ENCODE measurements at places on chromosomes 1 and 21. TPM values are rescaled to one million over a fixed set of nuclear protein-coding genes. Genes with fewer than 3 reads are reported as not detected.

KCNT2 gene
- 18.8 TPM for total RNA-seq

SPRR1A gene
- total RNA-seq: not detected

DNA sequence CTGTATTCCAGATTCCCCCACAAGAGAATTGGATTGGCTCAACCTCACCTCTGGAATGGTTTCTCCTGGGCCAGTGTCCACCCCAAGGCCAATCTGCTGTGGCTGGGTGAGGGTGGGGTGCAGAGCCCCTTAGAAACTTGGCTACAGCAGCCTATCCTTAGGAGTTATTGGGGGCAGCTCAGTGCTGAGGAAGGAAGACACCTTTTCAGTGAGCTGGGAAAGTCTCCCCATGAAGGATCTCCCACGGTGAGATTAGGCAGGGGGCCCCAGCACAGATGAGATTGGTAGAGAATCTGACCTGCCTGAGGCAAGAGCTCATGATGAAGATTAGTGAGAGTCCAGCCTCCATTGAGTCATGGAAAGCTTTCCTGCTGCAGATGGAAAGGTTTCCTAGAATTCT, 78.4 kb downstream of the CCDC185 start:
- no peak overlapping the region for H3K4me3 ChIP-seq
- no peaks in the 10 kb centered on the region for H3K27me3 ChIP-seq
- no peak overlapping the region for H3K27ac ChIP-seq
- no peaks in the 10 kb centered on the region for H3K36me3 ChIP-seq
- no peak for DNase-seq

DNA sequence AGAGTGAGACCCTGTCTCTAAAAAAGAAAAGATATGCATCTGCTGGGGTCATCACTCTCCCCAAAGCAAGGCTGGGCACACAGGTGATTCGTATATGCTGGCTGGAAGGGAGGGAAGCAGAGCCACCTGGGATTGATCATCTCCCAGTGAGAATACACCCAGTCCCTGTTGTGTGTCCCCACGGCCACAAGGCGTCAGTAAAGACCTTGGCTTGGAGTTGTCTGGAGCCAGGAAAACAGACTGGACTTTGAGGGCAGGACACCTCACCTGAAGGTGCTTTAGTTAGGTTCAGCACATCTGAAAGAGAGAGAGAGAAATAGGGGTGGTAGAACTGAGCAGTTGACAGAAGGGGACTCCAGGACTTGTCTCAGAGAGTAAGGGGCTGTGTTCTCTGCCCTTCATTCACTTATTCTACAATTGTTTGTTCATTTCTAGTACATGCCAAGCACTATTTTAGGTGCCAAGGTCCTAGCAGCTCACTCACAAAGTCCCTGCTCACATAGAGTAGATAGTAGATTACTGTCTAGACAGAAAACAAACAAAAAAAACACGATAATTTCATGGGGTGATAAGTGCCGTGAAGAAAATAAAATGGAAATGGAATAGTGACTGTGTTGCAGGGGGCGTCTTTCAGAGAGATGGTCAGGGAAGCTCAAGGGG, 13.5 kb downstream of the CITED4 start:
- H3K36me3 ChIP-seq: no peaks in the 10 kb centered on the region
- H3K27me3 ChIP-seq: no peaks in the 10 kb centered on the region
- DNase-seq: no peak

DNA sequence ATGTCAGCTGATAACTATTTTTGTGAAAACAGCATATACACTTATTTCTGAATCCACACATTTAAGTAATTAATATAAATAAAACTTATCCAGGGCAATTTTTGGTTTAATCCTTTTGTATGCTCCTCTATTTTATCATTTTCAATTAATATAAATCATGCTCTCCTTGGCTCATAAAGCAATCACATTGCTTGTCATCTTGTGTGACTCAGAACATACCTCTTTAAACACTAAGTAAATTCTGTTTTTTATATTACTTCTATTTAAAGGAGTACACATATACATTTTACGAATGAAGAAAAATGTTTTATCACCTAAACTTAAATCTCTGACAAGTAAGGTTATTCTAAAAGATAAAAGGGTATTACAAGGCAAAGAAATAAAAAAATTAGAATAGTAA, 175.3 kb downstream of the USH2A start:
- H3K27me3 ChIP-seq: peaks cover 2% of the 10 kb centered on the region
- H3K4me1 ChIP-seq: no peaks in the 10 kb centered on the region
- no peaks in the 10 kb centered on the region for H3K36me3 ChIP-seq
- H3K27ac ChIP-seq: no peak overlapping the region
- DNase-seq: no peak

GRCh38 chr1:1360506-1361169, 2.3 kb upstream of the MXRA8 start:
- H3K27ac ChIP-seq: peak overlapping the region; percentile 45
- DNase-seq: peak; percentile 93
- H3K27me3 ChIP-seq: no peaks in the 10 kb centered on the region
- H3K4me1 ChIP-seq: no peaks in the 10 kb centered on the region
- no peak overlapping the region for H3K4me3 ChIP-seq
- H3K36me3 ChIP-seq: no peaks in the 10 kb centered on the region

DNA sequence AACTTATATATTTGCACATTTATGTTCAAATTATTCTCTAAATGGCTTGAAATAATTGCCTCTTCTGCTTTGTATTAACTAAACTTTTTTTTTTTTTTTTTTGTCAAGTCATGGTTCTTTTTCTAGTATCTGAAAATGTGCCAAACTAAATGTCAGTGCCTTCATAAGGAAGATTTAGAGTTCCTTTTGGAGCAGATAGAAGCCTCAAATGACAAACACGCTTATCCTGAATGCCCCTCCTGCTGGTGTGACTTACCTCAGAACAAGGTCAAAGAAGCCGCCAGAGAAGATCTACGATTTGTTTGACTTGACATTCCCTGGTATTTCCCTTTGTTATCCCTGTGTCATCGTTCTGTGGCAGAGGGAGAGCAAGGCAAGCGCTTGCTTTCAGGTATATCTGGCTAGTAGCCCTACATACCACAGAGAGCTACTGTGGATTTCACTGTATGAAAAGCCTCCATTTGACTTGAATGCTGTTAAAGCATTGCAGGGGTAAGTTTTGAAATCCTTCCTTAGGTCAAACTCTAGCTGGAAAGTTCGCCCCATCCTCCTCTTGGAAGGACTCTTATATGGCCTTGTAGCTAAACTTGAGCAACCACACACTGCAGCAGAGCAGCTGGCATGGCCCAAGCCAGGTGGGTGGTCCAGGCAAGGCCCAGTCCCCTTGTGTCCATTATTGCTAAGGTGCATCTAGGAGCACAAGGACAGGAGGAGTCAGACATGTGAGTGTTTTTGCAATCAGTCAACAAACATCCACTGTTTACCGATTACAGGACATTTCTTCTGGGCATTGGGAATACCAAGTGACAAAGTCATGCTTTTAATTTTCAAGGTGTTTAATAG, 285.4 kb upstream of the USP25 start:
- no peak overlapping the region for H3K4me3 ChIP-seq
- H3K27me3 ChIP-seq: no peaks in the 10 kb centered on the region
- DNase-seq: no peak
- H3K4me1 ChIP-seq: no peaks in the 10 kb centered on the region

DNA sequence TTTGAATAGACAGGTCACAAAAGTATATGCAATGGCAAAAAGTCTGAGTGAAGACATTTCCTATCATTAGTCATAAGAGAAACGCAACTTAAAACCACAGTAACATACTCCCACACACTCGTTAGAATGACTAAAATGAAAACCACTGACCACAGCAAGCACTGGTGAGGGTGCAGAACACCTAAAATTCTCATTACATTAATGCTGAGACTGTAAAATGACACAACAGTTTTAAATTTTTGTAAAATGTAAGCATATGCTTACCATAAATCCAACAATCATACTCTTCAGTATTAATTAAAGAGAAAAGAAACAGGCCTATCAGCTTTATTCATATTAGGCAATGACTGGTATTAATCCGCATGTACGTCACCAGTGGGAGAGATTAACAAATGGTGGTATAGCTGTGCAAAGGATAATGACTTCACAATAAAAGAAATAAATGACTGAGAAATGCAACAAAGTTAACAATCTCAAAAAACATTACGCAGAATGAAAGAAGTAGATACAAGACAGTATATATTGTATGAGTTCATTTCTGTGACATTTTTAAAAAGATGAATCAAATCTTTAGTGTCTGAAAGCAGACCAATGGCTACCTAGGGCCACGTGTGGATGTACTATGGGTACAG, 253.5 kb downstream of the AKT3 start:
- H3K4me3 ChIP-seq: no peak overlapping the region
- no peaks in the 10 kb centered on the region for H3K27me3 ChIP-seq
- no peak overlapping the region for H3K27ac ChIP-seq
- no peaks in the 10 kb centered on the region for H3K4me1 ChIP-seq

DNA sequence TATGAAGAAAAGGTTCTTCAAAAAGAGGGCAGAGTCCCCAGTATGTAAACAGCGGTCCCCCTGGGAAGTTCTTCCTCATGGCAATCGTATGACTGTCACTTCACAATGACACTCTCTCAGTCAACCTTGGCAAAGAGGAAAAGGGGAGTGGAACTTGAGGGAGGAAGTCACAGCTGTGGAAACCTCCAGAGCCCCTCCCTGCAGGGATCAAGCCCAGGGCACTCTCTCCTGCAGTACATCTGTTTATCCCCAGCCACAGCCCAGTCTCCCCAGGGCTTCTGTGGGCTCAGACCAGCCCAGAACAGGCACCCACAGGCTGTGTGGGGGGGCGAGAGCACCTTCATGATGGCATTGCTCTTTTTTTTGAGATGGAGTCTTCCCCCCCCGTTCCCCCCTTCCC, 2.0 kb downstream of the ATP13A2 start:
- no peaks in the 10 kb centered on the region for H3K36me3 ChIP-seq
- no peak overlapping the region for H3K27ac ChIP-seq
- no peaks in the 10 kb centered on the region for H3K27me3 ChIP-seq
- no peak for DNase-seq

DNA sequence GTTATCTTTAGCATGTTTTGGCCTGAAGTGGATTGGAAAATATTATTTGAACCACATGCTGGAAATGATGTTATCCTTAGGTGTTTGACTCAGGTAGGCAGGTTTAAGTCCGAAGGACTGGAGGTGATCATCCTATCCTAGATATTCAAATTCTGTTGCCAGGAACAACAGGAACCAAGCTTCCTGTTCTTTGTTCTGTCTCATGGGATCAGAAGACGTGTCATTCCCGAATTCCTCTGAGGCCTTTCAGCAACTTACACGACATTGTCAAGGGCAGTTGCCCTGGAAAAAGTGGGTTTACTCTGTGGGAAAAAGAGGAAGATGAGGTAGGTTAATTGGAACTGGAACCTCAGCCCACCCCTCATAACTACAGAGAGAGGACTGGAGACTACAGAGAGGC, 36.6 kb downstream of the SLAMF6 start:
- no peak overlapping the region for H3K4me3 ChIP-seq
- no peaks in the 10 kb centered on the region for H3K36me3 ChIP-seq
- peaks cover 2% of the 10 kb centered on the region for H3K27me3 ChIP-seq

DNA sequence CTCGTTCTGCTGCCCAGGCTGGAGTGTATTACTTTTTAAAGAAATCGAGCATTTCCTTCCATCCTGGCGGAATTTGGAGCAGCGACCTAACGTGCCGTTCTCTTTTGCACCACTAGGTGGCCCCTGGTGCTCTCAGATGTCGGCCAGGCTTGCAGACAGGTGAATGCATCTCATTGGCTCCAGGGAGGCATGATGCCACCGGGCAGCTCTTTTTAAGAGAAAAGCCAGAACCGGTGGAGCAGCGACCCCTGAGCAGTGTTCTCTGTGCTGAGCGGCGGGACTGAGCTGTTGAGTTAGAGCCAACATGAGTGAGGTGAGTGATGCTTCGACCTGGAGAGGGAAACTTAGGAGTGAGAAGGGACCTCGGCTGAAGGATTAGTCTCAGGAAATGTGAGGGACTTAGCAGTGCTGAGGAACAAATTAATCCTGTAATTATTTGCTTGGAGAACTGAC, at the start of gene PCP4:
Gene PCP4, plus strand, starts transcription at position 241 of the 453 bp plus-strand sequence. Its CDS starts 64 bp downstream, at position 305.
- H3K27me3 ChIP-seq: no peaks in the 10 kb centered on the region
- H3K4me1 ChIP-seq: no peaks in the 10 kb centered on the region
- H3K36me3 ChIP-seq: no peaks in the 10 kb centered on the region
- H3K4me3 ChIP-seq: no peak within 1 kb of the TSS
- DNase-seq: no peak
- no peak within 1 kb of the TSS for H3K27ac ChIP-seq

DNA sequence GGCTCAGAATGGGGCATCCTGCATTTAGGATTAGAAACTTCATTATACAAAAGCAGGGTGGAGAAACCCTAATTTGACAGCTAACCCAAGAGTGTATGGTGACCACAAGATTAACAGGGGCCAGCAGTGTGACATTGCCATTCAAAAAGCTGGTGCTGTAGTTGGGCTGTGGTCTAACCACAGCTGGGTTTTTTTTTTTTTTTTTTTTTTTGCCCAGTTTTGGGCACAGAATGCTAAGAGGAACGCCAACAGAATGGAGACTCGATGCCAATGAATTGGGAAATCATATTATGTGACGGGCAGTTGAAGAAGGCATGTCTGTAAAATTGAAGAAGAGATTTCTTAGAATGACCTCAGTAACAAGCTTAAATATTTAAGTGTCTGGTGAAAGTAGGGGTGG, 58.4 kb downstream of the NFIA start:
- H3K36me3 ChIP-seq: no peaks in the 10 kb centered on the region
- peak overlapping the region; percentile 20 for H3K27ac ChIP-seq
- DNase-seq: no peak
- H3K27me3 ChIP-seq: no peaks in the 10 kb centered on the region
- H3K4me3 ChIP-seq: peak overlapping the region; percentile 32
- peaks cover 13% of the 10 kb centered on the region for H3K4me1 ChIP-seq

GRCh38 chr1:78650114-78650660, 556 bp downstream of the IFI44 start:
- H3K4me1 ChIP-seq: peaks cover 2% of the 10 kb centered on the region
- no peaks in the 10 kb centered on the region for H3K27me3 ChIP-seq
- DNase-seq: no peak

DNA sequence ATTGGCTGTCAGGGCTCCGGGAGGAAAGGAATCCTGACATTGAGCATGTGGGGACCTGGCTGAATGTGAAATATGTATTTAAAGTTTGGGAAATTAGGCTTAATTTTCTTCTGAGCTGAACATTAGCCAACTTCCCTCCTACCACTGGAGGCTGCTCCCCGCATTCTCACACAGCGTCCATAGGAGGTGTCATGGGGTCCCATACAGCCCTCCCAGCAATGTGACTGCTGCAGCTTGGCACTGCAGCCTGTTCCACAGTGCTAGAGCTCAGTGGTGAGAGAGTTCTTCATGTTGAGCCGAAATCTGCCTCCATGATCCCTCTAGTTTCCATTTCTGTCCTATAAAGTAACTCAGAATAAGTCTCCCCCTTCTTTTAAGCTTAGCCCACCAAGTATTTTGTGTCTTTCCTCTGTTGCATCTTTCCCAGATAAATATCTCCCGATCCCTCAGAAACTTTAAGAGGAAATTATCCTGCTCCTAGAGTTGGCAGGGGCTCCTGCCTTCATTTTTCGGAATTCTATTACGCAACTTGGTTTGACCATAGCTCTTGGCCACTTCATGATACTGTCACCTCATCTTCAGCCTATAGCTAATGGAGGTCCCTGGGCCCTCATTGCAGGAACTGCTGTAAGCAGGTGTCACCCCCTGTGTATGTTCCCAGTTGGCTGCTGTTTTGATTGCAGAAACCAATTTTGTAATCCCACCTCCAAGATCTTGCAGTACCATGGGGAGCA, 2.0 kb downstream of the FCRL6 start:
- no peak overlapping the region for H3K27ac ChIP-seq
- no peak overlapping the region for H3K4me3 ChIP-seq
- H3K4me1 ChIP-seq: no peaks in the 10 kb centered on the region
- H3K27me3 ChIP-seq: no peaks in the 10 kb centered on the region

GRCh38 chr1:208280681-208281450, 36.7 kb upstream of the PLXNA2 start:
- peaks cover 5% of the 10 kb centered on the region for H3K4me1 ChIP-seq
- DNase-seq: no peak
- no peak overlapping the region for H3K27ac ChIP-seq
- no peaks in the 10 kb centered on the region for H3K27me3 ChIP-seq
- H3K36me3 ChIP-seq: no peaks in the 10 kb centered on the region
